ENCODE measurements at places on chromosomes 16 and 17.

GRCh38 chr17:63305857-63306256, 140.2 kb downstream of the CYB561 start:
- no peak for DNase-seq

- DNase-seq = peak; percentile 76
Measured at GRCh38 chr16:711548-712320, 3.2 kb upstream of the METRN start.

DNA sequence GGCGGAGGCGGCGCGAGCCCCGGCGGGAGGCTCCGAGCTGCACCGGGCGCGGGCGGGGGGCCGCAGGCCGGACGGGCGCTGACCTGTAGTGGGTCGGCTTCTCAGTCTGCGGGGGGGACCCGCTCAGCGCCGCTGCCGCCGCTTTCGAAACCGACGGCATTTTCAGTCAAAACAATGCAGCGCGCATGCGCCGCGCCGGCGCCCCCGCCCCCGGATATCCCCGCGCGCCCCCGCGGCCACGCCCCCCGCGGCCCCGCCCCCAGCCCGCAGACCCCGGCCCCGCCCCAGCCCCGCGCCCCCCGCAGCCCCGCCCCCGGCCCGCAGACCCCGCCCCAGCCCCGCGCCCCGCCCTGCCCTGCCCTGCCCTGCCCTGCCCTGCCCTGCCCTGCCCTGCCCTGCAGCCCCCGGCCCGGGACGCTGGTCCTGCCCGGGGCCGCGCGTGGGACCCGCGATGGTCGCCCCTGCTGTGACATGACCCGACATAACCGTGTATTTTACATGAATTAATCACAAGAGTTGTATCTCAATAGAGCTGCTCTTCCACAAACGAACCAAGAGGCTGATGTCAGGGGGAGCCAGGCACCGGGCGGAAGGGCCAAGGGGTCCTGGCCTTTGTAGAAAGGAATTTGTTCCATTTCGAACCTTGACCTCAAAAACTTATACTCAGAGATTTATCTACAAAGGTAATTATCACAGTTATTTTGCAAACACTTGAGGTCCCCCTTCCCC, at the start of gene UNKL:
Gene UNKL (minus strand): TSS at position 173 of the 729 bp plus-strand sequence. CDS start 13 bp downstream, at position 160.
- DNase-seq = peak; percentile 74

GRCh38 chr16:1474082-1474795, 589 bp downstream of the CLCN7 start:
- no peak for DNase-seq

- DNase-seq = no peak
Measured at GRCh38 chr17:82674656-82675475, 23.6 kb downstream of the RAB40B start.

DNA sequence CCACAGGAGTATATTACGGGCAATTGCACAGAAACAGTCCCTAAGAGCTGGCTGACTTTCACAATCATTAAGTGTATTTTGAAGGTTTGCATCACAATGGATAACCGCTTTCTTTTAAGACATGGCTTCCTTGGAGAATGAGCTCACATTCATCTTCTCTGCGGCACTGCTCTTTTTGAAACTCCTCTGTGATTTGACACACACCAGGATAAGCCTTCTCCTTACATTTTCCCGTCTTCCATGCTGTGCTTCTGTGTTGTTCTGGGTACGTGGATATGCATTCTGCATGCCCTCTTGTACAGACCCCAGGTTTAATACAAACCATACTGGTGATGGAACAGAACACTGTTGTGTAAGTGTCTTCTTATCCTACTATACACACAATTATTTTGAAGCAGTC, 89.5 kb upstream of the METRNL start:
- DNase-seq = no peak

- no peak for DNase-seq
Measured at GRCh38 chr17:47304186-47304585, 19.6 kb upstream of the EFCAB13 start.

DNA sequence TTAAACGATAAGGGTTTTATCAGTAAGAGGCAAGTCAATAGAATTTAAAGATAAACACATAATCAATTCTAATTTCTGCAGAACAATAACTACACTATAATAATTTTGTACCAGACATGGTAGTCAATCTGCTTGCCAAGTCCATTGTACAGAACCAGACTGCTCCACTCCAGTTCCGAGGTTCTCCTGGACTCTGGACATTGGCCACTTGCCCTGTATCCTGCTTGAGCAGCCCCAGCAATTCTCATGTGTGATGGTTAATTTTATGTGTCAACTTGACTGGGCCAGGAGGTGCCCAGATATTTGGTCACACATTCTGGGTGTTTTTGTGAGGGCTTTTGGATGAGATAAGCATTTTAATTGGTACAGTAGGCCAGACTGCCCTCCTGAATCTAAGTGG, 384.6 kb downstream of the SLC39A11 start:
- no peak for DNase-seq

DNA sequence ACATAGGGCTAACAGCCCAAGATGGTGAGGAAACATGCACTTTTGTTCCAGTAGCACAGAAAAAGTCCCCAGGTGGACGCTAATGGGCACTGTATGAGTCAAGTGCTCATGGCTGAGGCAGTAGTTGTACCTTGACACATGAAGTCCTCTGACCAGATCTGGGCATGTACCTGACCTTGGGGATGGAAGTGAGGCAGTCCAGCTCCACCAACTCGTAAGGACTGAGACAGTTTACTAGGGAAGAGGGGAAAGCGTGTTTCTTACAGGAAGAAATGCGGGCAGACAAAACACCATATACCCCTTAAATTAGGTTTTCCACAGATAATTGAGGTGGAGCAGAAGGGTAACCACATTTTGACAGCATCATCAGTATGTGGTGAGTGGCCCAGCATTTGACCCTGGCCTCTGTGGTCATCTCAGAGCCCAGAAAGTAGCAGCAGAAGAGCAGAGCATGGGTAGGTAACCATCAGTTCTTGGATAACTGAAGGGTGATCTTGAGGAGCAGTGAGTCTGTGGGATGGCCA, 32.4 kb upstream of the METTL9 start:
- no peak for DNase-seq

GRCh38 chr16:78251115-78251514, 151.7 kb downstream of the WWOX start:
- no peak for DNase-seq

GRCh38 chr16:87882436-87883019, 13.2 kb upstream of the SLC7A5 start:
- DNase-seq = no peak

DNA sequence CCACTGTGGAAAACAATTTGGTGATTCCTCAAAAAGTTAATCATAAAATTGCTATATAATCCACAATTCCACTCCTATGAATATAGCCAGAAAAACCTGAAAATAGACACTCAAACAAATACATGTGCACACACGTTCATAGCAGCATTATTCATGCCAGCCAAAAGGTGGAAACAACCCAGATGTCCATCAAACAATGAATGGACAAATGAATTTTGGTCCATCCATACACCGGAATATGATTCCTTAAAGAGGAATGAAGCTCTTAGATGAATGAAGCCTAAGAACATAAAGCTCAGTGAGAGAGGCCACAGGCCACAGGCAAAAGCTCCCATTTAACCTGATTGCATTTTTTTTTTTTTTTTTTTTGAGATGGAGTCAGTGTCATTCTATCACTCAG, 114.6 kb upstream of the TNRC6C start:
- DNase-seq = no peak

- DNase-seq = no peak
Measured at GRCh38 chr16:76190057-76190456, 87.1 kb upstream of the CNTNAP4 start.

DNA sequence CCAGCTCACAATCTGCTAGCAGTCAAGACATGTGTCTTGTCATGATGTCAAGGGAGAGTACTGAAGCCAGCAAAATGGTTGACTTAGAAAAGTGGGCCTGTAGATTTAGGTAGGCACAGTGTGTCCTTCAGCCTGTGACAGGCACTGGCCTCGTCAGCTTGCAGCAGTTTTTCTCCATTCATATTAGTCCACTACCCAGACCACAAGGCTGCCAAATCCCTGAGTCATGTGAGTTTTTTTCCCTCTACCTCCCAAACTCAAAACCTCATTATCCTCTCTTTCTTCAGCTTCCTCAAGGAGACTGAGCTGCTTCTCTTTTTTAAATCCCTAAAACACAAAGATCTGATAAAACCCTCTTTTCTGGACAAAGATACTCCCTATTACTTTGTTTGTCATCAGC, 102.6 kb upstream of the HS3ST3A1 start:
- no peak for DNase-seq

DNA sequence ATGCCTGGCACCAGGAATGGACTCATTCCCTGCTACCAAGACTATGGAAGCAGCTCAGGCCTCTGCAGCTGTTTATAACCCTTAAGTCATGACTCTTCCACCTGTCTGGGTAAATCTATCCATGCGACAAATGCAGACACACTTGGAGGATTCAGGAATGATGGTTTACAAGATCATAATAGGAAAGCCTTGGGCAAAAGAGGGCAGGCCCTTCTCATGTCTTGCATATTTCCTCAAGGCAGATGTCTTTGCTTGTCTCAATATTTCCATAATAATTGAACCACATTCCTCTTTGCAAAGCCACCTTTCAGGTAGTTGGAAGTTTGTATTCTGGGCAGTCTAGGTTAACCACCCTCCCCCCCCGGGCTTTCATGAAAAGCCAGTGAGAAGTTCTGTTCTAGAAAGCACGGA, 884 bp upstream of the JPT1 start:
- DNase-seq = no peak

- DNase-seq = peak; percentile 6
Measured at GRCh38 chr16:31214708-31215286, 878 bp downstream of the TRIM72 start.

DNA sequence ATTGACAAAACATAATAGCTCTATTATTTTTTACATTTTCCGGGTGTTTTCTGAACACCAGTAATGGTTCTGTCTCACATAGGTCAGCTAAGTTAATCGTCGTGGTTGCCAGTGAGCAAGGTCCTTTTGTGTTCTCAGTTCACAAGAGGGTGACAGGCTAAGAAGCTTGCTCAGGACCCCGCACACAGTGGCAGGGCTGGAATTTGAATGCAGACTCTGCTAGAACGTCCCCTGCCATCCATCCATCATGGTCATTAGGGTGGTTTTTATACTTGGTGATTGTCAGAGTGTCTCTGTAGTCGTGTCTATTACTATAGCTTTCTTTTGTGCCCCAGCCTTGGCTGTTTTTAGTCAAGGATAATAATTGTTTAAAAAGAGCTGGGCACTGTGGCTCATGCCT, 176.2 kb downstream of the SNX29 start:
- no peak for DNase-seq

- no peak for DNase-seq
Measured at GRCh38 chr16:30924913-30925631, 1.7 kb downstream of the FBXL19 start.

DNA sequence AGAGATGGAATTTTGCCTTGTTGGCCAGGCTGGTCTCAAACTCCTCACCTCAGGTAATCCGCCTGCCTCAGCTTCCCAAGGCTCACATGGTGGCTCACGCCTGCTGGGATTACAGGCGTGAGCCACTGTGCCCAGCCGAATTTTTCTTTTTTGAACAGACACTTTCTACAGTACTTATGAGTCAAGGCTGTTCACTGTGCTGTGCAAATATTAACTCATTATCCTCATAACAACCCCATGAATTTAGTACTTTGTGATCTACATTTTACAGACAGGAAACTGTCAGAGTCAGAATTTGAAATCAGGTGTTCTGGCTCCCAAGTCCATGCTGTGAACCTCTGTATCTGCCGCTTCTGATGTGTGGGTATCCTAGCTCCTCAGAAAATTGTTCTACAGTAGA, 25.7 kb upstream of the RASL10B start:
- no peak for DNase-seq

DNA sequence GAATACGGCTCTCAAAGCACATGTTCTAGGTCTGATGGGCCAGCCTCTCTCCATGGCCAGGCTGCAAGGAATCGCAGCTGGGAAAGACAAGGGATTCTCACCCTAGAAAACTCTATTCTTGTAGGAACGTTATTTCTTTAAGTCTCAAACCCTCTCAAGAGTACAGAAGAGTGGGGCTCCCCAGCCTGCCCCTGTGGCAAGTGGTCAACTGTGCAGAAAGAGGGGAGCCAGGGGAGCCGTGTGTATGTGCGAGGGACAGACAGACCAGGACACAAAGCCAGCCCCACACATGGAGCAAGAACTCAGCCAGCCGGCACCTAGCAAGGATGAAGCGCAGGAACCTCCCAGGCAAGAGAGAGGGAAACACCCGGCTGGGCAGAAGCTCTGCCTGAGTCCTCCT, 16.4 kb downstream of the KIFC3 start:
- no peak for DNase-seq

- no peak for DNase-seq
Measured at GRCh38 chr16:52069866-52070265, 477.1 kb downstream of the TOX3 start.

DNA sequence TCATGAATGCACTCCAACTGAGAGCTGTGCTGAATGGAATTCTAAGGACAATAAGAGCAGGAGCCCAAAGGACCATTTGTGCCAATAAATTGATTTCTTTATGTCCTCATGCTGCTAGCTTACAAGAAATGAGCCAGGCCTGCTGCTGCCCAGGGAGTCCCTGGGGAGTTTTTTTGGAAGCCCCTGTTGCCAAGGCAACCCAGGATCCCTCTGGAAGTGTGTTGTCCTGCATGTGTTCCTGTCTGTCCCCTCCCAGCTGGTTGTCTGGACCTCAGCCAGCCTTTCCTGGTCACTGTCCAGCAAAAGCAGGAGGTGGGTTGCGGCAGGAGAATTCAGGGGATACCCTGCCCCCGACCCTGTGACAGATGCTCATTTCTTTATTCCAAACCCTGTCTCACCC, 51.0 kb upstream of the GPRC5B start:
- no peak for DNase-seq

- DNase-seq = no peak
Measured at GRCh38 chr16:88389621-88390160, 6.9 kb downstream of the ZNF469 start.

DNA sequence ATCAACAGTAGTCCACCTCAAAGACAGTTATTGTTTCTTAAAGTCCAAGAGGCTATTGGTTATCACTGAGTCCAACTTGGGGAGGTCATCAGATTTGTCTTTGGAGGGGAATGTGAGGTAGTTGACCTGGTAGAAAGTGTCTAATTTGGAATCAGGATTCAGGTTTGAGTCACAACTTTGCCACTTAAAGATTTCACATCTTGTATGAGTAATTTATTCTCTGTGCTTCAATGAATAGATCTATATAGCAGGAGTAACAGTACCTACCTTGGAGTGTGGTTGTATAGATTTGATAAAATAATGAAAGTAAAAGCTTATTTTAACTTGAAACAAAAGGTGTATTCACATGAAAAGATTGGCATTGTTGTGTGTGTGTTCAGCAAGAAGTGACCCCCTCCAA, 119.3 kb upstream of the TBX2 start:
- no peak for DNase-seq
